Brain pericyte (primary cell): ENCODE measurements at places on chromosomes 16 and 17.

DNA sequence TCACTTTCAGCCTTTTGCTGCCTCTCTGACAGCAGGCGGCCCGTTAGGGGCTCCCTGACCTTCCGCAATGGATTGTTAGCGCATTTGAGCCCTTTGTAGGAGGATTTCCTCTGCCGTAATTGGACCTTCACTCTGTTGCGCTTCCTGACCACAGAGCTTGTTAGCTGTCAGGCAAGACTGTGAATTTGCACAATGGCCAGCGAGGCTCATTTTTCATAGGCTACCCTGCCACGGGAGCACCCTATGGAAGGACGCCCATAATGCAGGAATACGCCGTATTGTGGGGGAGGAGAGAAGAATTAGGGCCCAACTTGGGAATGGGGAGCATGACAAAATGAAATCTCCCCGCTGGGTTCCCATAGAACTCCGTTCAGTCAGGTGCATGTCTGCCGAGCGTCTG, 205.2 kb upstream of the NLRP1 start:
- DNase-seq, result no peak

GRCh38 chr16:1090620-1091587, 5.1 kb downstream of the C1QTNF8 start:
- DNase-seq, result no peak

GRCh38 chr17:45309400-45309799, 7.4 kb downstream of the MAP3K14 start:
- no peak for DNase-seq

DNA sequence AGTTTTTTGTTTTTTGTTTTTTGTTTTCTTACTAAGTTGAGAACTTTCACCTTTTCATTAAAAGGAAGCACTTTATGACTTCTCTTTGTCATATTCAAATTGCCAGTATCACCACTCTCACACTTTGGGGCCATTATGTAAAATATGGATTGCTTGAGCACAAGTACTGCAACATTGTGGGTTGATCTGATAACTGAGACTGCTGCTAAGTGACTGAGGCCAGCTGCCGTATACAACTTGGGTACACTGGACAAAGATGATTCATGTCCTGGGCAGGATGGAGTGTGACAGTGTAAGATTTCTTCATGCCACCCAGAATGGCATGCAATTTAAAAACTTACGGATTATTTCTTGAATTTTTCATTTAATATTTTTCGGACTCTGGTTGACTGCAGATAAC, 7.8 kb downstream of the TTC19 start:
- DNase-seq, result no peak

DNA sequence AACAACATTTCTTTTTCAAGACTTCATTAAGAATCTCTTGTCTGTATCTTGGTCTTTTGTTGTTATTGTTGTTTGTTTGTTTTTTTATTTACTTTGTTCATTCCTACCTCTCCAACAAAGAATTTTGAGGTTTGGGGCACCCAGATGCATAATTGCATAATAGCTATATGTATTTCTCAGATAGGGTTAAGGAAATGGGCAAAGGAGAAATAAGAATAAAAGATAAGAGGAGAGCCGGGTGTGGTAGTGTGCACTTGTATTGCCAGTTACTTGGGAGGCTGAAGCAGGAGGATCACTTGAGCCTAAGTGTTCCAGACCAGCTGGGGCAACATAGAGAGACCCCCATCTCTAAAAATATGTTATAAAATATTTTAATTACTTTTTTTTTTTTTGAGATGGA, 30.5 kb downstream of the CDH1 start:
- DNase-seq, result no peak

DNA sequence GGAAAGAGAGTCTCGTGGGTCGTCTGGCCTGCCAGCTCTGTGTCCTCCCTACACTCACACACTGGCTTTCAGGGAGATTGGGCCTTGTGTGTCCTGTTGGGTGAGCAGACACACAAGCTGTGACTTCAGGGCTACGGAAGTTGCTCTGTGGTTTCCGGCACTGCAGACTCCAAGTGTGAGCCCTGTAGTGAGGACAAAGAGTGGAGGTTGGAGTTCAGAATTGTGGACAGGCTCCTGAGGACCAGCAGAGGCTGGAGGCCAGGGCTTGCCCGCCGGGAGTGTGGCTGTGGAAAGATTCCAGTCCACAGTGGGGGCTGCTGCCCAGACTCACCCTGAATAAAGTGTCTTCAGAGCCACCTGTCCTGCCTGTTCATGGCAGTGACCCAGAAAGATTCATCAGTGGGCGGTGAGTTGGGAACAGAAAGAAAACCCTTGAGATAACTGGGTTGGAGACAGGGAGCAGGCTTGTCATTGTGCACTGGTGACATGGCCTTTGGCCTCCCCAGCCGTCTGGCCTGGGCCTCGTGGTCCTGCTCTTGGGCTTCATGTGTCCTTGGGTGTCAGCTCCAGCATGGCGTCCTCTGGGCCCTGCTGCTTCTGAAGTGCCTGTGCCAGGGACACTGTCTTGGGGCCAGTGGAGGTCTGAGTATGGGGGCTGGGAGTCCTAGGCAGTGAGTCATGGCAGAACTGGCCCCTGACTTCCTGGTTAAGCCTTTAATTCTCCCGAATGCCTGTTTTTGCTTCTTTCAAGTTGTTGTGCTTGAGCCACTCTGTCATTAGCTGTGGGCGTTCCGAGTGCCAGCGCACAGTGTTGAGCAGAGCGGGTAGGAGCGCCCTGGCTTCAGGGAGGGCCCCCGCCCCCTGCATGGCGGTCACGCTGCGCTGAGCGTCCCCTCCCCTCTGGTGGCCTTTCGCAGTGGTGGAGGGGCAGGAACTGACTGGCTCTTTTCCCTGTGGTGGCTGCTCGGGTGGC, 19.9 kb upstream of the ZNF750 start:
- no peak for DNase-seq

DNA sequence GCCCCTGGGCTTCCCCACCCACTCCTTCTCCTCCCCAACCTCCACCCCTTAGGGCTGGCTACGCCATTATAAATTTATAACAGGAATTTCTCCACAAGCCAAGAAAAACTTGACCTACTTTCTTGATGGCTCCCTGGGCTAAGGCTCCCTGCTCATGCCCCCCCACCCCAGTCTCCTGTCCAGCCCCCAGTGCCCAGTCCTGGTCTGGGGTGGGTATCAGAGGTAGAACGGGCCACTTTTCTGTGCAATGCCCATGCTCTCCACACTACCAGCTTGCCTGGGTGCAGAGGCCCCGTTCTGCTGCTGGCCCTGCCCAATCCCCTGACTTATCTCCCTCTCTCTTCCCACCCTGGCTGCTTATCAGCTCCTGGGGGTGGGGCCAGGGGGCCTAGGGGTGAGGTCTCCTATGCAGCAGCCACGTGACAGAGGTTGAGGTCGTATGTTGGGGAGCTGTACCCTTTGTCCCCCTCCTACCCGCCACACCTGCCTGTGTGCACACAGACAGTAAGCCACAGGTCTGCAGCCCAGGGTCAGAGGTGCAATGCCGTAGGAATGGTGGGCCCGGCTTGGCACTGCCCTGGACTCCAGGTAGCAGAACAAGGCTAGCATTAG, 10.1 kb downstream of the THRA start:
- DNase-seq, result no peak

- no peak for DNase-seq
These were observed 21.2 kb downstream of the SYCE1L start for GRCh38 chr16:77220427-77220826.

GRCh38 chr17:63694229-63694949, 5.5 kb downstream of the LIMD2 start:
- DNase-seq, result no peak

GRCh38 chr17:51120357-51120738, 320 bp downstream of the SPAG9 start:
- DNase-seq, result no peak

- no peak for DNase-seq
These were observed 210.1 kb upstream of the HS3ST4 start for GRCh38 chr16:25481636-25482035.

DNA sequence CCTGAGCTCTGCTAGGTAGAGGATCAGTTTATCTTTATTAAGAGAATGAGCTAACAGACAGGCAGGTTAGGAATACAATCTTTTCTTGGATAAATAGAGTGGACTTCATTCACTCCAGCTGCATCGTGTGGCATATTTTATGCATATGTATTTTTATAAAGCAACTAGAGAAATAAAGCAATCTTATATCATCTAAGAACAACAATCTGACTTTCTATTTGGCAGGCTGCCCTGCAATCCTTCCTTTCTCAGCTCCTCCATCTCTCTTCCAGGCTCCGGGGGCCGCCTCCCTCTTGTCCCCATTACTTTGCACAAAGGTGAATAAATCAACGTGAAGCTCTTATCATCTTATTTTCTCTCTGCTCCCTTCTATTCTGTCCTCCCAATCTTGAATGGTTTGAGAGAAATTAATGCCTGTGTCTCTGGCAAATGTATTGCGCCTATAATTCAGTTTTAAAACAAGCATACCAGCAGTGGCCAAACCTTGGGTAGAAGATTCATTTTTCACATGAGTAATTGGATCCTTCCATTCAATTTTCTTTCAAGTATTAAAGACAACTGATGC, 64.5 kb downstream of the HS3ST3A1 start:
- DNase-seq, result no peak

DNA sequence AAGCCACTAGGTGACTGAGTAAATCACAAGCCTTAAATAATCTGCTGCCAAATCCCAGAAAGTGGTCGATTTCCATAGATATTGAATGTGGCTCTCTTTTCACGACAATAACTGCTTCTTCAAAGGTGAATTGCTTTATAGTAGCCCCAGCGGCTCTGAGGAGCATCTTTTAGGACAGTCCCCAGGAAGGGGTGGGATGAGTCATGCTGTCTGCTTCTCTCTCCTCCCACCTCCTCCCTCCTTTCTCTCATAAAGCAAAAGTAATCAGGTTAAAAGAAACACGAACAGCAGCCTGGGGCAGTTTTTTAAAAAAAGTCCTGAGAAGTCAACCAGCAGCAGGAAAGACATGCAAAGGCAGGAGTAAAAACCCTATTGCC, 1.8 kb downstream of the KIAA0513 start:
- DNase-seq, result no peak

DNA sequence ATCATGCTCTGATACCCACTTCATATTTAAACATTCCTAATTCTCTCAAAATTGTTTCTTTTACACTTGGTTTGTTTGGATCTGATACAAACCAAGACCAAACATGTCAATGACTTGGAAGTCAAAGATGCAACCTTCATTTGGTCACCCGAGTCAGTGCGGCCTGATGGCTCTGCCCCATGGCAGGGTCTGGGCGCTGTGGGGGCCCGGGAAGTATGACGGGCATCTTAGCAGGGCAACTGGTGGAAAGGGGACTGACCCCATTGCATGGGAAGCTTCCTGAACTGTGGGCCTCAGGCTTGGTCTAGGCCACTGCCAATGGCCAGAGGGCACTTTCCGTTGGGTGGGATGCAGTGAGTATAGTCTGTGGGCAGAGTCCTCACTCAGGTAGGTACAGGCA, 178.0 kb downstream of the KATNIP start:
- no peak for DNase-seq

GRCh38 chr17:73628642-73629552, 15.3 kb downstream of the SDK2 start:
- no peak for DNase-seq

DNA sequence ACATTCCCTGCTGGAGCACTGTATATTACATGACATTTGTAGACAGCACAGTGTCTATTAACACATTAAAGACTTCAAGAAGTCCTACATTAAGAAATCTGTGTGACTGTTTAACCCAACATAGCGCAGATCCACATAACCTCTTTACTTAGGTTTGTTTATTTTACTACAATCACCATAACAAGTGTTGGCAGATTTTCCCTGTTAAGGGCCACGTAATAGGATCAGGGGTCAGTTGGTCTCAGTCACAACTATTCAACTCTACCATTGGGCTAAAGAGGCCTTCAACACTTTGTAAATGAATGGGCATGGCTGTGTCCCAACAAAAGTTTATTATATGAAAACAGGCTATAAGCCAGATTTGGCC, 51.3 kb upstream of the ADORA2B start:
- DNase-seq, result no peak
